NCI-H1694 (cell line): ENCODE measurements at places on chromosomes 16 and 17.
A peak's percentile ranks its signal among the peaks of the same experiment; 100 is the strongest.

DNA sequence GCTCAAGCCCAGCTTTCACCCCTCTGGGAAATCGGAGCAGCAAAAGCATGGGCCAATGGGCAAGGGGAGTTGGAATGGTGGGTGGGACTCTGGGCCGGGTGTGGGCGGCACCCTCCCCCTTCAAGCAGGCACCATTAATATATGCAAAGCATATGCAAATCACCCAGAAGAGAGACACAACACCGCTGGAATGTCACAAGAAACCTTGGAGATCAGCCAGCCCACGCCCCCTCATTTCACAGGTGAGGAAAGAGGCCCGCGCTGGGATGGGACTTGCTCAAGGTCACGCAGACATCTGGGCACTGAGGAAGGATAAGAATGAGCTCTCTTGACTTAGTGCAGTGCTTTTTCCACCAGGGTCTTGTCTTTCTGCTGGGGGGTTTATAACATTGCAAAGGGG, 4.8 kb downstream of the SRCIN1 start:
- no peak for DNase-seq

- no peak for DNase-seq
These were observed 3.3 kb downstream of the ZNF319 start for GRCh38 chr16:57997176-57997527.

DNA sequence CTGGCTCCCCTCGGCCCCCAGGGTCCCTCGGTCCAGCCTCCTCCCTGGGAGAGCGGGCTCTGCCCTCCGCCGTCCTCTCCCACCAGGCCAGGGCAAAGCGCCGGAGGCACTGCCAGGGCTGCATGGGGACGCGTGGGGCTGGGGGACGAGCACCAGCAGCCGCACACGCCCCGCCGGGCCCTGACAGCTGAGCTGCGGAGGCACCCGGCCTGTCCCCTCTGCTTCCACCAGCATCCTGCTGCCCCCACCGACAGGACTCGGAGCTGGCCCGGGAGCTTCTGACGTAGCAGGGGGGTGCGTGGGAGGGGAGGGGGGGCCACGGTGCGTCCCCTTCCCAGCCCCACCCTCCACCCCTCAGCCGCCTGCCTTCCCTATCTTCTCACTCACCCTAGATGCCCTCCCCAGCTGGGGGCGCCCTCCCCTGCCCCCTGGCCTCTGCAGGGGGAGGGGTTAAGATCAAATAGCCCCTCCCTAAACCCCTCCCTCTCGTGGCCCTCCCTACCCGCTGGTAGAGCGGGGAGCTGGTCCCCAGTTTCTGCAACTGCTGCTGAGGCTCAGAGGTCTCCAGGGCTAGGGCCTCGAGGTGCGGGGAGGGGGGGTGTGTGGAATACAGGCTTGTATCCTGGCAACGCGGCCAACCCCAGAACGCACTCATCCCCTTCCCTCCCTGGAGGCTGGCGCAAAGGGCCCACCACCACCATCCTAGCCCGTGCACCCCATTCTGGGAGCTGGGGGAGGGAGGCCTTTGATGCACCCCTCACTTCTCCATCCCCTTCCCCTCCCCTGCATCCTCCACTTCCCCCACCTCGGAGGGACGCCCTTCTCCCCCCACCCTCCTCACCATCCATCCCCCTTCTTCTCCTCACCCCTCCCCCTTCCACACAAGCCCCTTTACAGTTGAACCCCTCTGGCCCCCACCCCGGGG, 1.0 kb downstream of the SRCIN1 start:
- DNase-seq = peak; percentile 34

- DNase-seq = no peak
These were observed 21.0 kb upstream of the RBFOX3 start for GRCh38 chr17:79631640-79632431.

DNA sequence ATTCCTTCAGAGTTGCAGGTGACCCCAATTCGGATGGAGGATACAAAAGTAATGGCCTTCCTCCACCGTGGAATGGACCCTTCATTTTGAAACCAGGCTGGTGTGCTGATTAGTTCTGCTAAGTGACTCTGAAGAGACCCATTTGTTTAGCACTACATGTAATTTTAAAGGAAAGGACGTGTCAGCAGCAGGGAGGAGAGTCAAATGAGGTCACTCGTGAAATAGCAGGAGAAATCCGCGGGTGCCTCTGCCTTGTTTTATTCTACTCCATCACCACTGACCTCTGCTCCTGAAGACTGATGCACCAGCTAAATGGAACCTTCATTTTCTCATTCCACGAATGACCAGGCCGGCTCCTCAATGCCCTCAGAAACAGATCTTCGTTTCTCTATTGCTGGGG, 589.2 kb downstream of the CDH11 start:
- no peak for DNase-seq

DNA sequence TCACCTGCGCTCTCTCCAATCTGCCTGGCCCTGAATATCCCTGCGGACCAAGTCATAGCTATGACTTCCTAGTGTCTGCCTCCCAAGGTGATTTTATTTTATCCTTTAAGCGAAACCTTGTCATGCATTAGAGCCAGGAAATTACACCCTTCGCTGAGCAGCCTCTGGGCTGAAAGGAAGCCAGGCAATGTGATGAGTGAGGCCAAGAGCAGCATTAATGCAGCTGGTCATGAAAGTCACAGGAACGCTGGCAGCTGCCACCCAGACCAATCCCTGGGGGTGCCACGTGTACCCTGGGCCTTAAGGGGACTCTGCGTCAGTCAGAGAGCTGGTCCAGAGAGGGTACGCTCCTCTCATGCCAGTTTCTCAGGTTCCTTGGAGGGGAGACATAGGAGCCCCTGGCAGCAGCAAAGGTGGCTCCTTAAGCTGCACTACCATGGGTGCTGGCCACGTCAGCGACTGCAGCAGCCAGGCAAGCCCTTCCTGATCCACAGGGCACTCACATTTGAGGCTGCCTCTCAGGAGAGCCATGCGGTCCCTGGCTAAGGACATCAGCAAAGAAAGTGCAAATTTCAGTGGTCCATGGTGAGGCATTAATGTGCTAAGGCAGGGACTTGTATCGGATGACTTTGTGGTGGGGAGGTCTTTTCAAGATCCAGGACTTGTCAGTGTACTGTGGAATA, 42.7 kb upstream of the WSCD1 start:
- peak; percentile 34 for DNase-seq

DNA sequence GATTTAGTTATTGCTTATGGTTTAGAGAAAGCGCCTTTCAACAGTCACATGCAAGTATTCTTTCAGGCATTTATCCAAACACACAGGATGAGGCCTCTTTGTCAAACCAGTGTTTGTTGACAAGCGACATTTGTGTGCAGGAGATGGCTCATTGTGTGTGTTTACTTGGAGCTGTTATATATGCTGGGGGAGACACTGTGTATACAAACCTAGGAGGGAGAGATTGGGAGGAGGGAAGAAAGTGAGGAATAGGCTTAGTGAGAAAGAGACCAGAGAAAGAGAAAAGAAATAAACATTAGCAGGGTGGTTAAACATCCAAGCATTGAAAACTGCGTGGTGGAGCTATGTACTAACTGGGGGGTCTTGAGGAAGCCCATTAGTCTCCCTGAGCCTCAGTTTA, 437.6 kb downstream of the MAF start:
- no peak for DNase-seq

- peak; percentile 13 for DNase-seq
These were observed 1324.9 kb upstream of the CDH8 start for GRCh38 chr16:63361032-63361624.

- no peak for DNase-seq
These were observed 73.3 kb downstream of the MSI2 start for GRCh38 chr17:57329380-57330214.

DNA sequence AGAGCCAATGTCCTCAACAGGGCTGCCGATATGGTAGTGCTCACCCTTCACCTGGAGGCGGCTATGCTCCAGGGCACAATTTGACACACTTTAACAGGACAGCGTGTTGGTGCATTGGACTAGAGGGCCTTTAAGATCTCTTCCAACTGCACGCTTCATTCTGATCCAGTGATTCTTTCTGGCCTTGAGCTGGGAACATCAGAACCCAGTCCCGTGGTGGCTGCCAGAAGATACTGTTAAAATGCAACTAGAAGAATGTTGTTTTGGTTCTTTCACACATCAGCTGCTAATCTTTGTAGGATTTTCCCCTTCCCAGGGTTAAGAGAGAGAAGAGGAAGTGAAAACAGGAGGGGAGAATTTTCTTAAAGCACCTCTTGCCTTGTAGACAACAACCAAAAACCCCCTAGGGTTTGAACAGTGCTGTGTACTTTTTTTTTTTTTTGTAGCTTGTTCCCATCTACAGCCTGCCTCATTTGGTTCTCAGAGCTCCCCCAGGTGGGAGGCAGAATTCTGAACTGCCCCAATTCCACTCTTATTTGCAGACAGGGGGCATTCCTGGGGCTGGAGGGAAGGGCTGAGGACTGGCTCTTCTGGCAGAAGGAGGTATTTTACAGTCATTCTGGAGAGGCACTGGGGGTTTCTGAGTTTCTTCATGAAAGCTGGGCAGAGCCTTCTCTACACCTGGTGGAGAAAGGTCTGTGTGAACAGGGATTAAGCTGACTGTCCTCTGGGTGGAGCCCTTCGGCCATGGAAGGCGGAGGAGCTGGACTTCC, 32.4 kb downstream of the SMARCE1 start:
- no peak for DNase-seq

DNA sequence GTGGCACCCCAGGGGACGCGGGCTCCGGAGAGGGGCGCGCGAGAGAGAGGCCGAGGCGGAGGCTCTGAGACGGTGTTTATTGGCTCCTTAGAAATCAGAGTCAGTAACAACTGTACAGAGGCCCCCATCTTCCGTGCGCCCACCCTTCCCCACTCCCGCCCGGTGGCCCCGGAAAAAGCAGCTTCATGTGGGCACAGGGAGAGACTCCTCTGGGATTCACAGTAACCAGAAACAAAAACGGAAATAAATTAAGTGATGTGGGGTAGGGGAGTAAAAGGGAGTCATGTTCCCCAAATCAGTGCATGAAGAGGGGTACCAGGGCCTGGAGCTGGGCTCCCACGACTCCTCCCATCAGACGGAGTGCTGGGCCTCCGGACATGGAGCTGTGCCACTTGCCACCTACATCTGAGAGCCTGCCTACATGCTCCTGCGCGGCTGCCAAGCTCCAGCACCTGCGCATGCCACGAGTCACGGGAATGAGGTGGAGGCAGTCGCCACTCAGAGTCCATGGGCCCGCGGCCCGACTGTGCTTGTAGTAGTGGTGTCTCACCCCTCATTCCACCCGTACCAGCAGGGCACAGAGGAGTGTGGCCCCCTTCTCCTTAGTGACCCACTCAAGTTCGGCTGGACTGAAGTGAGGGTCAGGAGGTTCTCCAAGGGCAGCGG, 543 bp upstream of the GPS2 start:
- DNase-seq = no peak

DNA sequence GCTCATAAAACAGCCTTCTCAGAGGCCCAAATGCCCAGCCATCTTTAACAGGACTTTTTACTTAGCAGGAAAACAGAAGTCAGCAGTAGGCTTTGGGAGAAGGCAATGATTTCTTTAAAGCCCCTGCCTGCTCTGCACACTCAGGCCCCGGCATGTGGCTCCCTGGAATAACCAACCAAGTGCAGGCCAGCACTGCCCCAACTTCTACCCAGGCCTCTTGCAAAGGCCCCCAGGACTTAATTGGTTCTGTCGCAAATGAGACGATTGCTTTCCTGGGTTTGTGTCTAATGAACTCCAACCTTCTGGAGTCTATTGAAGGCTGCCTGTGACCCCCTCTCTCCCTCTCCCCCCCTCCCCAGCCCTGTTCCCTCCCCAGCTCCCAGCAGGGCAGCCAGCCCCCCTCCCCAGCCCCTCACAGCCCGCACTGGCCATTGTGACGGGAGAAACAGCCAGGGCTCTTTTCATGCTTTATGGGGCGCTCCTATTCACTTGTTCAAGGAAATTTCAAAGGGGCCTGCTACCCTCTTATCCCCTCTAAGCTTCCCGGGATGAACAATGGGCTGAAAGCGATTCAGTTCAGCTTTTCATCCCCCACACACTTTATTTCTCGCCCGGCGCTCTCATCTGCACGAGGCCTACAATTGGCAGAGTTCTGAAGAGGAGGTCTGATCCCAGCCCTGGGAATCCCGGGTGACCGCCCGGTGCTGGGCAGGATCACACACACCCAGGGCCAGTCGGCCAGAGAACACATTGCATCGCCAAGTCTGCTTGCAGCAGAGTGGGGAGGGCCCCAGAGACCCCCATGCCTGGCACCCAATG, 15.5 kb downstream of the AXIN2 start:
- DNase-seq = no peak

- DNase-seq = no peak
These were observed 157.3 kb downstream of the VPS53 start for GRCh38 chr17:557371-557770.

DNA sequence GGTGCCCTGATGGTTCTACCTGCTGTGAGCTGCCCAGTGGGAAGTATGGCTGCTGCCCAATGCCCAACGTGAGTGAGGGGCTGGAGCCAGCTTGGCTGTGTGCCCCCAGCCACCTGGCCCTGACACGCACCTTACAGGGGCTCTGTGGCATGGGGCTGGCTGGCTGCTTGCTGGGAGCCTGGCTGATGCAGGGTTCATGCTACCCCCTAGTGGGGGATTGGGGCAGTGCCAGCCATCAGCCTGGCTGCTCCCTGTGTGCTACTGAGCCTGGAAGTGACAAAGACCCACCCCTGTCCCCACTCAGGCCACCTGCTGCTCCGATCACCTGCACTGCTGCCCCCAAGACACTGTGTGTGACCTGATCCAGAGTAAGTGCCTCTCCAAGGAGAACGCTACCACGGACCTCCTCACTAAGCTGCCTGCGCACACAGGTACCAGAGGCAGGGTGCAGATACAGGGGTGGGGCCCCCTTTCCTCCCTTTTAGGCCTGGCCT, 5.7 kb downstream of the GRN start:
- peak; percentile 76 for DNase-seq

- DNase-seq = no peak
These were observed 60.5 kb upstream of the CLEC3A start for GRCh38 chr16:77961814-77962213.

- no peak for DNase-seq
These were observed 28.0 kb downstream of the CRISPLD2 start for GRCh38 chr16:84847564-84848355.

DNA sequence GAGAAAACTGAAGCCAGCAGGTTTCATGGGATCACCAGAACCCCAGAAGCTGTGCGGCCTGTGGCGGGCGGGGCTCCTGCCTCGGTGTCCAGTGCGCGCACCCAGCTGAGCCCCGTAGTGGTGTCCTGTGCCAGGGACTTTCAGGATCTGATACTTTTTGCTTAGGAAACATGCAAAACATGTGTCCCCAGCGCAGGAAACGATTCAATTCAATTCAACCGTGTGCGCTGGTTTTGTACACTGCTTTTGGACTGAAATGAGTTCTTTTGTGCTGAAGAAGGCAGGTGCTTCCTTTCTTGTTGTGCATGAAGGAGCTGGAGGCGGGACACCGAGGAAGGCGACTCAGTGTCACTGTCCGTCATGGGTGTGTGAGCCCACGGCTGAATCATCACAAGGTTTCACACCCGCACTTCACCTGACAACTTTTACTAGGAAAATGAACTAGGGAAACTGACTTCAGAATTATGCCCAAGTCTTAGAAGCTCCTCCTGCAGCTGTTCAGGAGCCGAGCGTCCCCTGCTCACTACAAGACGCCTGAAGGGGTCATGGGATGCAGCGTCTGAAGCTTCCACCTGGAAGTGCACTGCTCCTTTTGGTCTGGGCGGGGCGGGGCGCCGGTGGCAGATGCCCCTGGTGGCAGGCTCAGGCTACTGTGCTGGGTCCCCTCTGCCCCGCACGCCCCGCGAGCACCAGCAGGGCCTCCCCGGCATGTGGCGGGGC, 31.4 kb upstream of the ZNF750 start:
- no peak for DNase-seq

GRCh38 chr16:69083306-69083941, 22.0 kb upstream of the HAS3 start:
- DNase-seq = no peak
